Activated T-helper 9 cell treated with anti-CD3 and anti-CD28 coated beads, Interleukin-2, amount 50 U/mL, for 16 hours (primary cell): ENCODE measurements at places on chromosomes 16 and 17.

- peak; percentile 42 for DNase-seq
Observed at GRCh38 chr17:45852535-45853297, 8.0 kb downstream of the SPPL2C start.

- DNase-seq = no peak
Observed at GRCh38 chr16:89687092-89687940, 827 bp downstream of the CDK10 start.

GRCh38 chr17:37567538-37567937 is 41.7 kb downstream of the SYNRG start:
- DNase-seq = no peak

- DNase-seq = no peak
Observed at GRCh38 chr17:83109793-83110645, 30.6 kb downstream of the METRNL start.

DNA sequence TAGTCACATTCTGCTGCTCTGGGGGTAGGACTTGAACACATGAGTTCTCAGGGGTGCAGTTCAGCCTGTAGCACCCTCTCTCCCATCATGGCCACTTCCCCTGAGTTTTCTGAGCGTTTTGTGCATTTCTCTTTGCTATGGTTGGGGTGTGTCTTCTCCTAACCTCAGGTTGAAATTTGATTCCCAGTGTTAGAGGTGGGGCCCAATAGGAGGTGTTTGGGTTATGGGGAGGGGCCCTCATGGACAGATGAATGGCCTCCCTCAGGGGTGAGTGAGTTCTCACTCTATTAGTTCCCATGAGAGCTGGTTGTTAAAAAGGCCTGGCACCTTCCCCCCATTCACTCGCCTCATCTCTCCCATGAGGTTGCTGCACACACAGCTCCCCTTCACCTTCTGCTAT is 101.1 kb downstream of the FOXL1 start:
- no peak for DNase-seq

DNA sequence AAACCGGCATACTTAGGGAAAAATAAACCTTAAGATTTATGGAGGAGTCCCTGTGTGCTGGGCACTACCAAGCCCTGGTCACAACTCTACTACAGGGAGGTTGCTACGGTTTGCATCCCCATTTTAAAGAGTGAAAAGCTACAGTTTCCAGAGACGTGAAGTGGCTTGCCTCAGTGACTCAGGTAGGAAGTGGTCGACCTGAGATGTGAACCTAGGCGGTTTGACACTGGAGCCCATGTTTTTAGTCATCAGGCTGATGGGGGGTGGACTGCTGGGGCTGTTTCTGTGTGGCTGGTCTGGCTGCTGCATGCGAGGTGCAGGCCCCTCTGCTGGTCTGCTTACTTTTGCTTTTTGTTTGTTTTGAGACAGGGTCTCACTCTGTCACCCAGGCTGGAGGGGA is 6.6 kb downstream of the COX6A2 start:
- peak; percentile 27 for DNase-seq
